ENCODE measurements at places on chromosomes 1 and 21. TPM values are rescaled to one million over a fixed set of nuclear protein-coding genes. Genes with fewer than 3 reads are reported as not detected.

DNA sequence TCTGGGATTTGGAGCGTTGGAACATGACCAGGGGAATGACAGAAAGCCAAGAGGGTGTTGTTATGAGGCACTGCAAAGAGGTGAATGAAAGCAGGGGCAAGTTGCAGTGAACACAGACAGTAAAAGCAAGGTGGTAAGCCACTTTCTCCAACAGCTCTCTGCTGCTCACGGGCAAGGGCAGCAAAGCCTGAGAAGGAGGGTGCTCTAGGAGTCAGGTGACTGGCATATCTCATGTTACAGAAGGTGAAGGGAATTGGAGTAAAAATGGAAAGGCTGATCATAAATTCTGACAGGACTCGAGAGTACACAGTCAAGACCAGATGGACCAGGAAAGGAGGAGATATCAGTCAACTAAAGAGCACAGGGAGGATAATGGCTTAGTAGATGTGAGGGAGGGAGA lies 14.5 kb downstream of the VAV3 start:
- no peak for DNase-seq

Gene ITGB2
- 15.0 TPM for polyA plus RNA-seq

- DNase-seq = no peak
These were observed 40.6 kb downstream of the STUM start for GRCh38 chr1:226589008-226589733.

GRCh38 chr1:235261243-235261642 lies 66.7 kb downstream of the ARID4B start:
- no peak for DNase-seq

- no peak for DNase-seq
These were observed 32.3 kb upstream of the PLD5 start for GRCh38 chr1:242556759-242557158.

GRCh38 chr21:30189773-30190172 lies 23.2 kb upstream of the CLDN17 start:
- no peak for DNase-seq

Gene KCNK1
- 7.2 TPM for polyA plus RNA-seq

Gene TFB2M
- polyA plus RNA-seq = 21.8 TPM

GRCh38 chr1:164731161-164731876 lies 172.3 kb downstream of the PBX1 start:
- no peak for DNase-seq

DNA sequence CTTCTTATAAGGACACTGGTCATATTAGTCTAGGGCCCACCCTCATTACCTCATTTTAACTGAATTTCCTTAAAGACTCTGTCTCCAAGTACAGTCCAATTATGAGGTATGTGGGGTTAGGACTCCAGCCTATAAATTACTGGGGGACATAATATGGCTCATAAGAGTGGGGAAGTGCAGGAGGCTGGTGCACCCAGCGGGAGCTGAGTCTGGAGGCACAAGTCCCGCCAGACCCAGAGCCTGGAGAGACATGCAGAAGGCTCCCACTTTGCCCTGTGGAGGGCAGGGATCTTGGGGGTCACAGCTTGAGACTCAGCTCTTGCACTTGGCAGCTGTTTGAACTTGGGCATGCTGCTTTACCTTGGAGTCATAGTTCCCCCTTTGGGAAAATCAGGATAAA lies 250.4 kb downstream of the RHOU start:
- DNase-seq = no peak

DNA sequence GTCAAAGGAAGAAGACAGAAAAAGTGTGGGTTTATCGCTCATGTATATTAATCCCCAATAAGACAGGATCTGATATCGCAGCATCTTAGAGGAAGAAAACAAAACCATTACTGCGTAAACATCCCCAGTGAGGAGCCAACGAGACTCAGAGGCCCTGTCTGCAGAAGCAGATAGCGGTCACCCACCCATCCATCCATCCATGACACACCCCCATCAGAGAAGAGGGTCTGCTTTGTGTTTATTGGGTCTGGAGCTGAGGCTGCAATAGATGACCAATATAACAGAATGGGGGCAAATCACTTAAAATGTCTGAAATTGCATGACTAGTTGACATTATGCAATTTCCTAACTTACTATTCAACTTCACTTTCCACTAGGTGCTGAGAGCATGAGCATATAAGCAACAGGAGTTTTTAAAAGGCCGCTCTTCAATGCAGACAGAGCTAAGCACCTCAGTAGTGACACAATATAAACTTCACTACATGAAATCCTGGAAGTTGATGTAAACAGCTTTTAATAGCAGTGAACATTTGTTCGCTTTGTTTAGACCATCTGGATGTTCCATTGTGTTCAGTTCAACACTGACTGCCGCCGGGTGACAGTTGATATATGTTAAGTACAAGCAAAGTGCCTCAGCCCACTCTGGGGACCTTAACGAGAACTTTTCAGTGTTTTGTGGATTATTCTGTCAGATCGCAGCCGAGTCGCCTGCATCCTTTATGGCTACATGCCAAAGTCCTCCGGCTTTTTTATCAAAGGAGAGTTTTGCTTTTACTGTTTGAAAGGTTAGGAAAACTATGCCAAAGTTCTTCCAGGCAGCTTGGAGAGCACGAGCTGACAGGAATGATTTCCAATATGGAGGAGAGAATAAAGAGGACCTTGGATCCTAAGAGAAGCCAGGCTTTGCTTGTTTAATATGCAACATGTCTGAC lies 167.5 kb downstream of the ZNF281 start:
- DNase-seq = peak; percentile 30

Gene IQCC
- 7.9 TPM for polyA plus RNA-seq

DNA sequence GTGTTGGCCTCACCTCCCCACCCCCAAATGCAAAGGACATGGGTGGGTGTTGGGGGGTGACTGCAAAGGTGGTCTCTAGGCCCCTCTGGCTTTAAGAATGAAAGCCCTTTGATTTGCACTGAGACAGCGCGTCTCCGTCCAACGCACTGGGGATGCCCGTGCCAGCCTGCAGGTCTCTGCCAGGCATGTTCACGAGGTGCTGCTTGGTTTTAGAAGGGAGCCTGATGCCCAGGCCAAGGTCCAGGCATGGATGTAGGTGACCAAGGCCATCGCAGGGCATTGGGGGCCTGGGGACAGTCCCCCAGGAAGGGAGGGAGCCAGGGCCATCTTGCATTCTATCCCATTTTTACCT lies 363.6 kb upstream of the VAMP3 start:
- no peak for DNase-seq

DNA sequence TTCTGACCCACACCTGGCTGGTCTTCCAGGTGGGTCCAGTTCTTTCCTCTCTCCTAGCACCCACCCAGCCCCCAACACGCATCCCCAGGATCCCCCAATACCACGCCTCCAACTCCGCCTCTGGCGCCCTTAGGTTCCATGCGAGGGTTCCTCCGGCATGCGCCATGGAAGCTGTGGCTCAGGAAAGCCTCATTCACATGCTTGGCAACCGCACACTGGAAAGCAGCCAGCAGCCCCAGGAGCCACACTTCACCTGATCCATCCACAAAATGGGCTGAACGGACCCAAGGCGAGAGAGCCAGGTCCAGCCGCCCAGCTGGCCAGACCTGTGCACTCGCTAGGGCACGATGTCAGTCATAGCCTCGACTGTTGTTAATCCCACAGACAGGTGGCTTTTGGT lies 161.2 kb downstream of the PSMG1 start:
- no peak for DNase-seq

GRCh38 chr1:162397039-162397448 lies 14.9 kb downstream of the SH2D1B start:
- DNase-seq = no peak

Gene RCAN3
- polyA plus RNA-seq = 12.1 TPM

DNA sequence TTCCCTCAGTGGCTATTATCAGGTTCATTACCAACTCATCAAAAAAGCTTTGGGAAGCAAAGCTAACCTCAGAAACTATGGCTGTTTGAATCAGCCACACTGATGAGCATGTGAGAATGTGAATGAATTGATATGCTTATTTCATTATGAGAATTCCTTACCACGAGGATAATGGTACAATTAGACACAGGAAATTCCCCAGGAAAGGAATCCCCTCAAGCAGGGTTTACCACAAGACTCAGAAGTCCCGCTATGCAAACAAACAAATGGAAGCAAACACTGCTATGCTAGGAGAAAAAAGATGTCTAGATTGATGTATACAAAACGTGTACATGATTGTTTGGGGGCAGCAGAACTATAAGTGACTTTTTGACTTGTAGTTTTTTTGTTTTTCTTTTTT lies 205.0 kb downstream of the HMCN1 start:
- no peak for DNase-seq

GRCh38 chr21:42830456-42831455 lies 48.6 kb downstream of the WDR4 start:
- DNase-seq = no peak

Gene LCE1B
- polyA plus RNA-seq = not detected

DNA sequence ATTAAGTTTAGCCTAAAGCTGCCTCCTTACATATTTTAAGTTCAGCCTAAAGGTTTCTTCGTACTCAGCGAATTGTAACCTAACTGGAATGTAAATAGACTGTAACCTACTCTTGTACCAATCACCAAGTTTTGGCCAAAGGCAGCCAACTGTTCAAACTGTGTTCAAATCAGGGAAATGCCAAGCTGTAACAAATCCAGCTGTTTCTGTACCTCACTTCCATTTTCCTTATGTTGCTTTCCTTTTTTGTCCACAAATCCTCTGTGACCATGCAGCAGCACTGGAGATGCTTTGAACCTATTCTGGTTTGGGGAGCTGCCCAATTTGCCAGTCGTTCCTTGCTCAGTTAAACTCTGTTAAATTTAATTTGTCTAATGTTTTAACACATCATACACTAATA lies 3.2 kb upstream of the APOBEC4 start:
- DNase-seq = no peak

Gene PGLYRP4
- not detected for polyA plus RNA-seq

Gene MEGF6
- polyA plus RNA-seq = 15.6 TPM

Gene MRPL37
- 82.7 TPM for polyA plus RNA-seq

DNA sequence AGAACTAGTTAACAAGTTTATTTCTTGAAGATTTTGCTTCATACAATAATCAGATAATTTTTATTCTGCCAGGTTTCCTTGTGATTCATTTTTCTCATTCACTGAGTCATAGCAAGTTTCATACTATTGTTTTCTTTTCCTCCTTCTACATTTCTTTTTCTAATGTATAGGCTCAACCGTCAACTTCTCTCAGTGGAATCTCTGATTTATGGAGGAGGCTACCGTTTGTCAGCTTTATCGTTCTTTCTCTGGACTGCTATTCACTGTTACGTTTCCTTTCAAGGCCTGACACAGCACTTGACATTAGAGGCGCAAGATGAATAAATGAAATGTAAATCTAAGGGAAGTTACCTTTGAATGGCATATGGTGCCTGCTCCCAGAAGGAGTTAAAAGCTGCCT lies 284.3 kb upstream of the NR5A2 start:
- DNase-seq = no peak

Gene SELENON
- 91.0 TPM for polyA plus RNA-seq

DNA sequence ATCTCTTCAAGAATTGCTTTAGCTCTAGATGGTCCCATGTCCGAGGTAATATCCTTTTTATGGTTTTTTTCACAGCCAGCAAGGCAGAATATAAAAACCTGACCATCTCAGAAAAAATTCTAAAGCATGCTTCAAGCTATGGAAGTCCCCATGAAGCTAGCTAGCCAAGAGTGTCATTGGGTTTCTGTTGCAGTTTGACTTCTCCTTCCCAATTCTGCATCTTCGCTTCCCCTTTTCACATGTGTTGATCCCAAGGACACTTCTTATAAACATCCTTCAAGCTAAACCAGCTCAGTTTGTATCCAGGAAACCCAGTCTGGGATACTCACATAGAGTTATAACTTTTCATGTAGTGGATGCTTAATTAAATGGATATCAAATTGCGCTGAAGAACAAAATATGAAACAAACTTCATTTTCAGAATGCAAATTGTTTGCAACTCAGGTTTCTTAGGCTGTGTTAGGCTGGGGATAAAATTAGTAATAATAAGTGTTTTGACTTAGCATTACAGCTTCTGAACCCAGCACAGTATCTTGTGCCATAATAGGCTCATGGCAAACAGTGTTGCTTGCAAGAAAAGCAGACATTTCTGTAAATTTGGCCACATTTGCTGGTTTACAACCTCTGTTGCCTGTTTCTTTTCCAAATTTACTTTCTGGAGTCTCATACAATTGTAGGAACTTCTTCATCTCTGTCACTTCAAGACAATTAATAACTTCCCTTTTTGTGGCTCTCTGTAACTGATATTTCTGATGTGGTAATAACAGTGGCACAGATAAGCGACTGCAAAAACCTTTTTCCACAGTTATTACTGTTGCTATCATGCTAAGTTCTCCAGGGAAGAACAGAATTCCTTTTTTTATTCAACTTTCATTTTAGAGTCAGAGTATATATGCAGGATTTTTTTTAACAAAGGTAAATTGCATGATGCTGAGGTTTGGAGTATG lies 53.2 kb downstream of the NCAM2 start:
- DNase-seq = no peak

Gene RGS13
- not detected for polyA plus RNA-seq

Gene FAM163A
- polyA plus RNA-seq = 0.74 TPM

DNA sequence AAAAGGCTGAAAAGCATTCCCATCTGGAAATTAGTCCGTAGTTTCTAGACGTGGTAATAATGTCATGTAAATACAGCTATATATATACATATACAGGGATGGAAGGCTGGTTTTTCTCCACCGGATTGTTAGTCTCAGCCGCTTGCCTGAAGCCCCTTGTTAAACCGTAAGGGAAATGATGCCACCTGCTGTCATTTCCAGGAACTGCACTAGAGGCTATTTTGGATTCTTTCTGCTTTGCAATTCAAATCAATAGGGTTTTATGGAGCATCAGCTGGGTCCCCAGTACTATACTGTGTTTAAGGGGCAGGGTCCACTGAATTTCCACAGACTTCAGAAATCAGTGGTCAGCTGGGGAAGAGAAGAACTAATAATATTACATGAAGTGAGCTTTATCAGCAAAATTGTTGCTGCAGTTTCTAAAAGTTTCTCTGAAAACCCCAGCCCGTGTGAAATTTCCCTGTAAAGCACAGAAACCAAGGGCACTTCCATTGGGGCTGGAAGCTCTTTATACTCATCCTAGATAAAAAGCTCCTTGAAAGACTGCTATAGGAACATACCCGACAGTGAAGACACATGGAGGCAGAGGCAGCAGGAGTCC lies 33.8 kb upstream of the MPZL1 start:
- DNase-seq = peak; percentile 74

DNA sequence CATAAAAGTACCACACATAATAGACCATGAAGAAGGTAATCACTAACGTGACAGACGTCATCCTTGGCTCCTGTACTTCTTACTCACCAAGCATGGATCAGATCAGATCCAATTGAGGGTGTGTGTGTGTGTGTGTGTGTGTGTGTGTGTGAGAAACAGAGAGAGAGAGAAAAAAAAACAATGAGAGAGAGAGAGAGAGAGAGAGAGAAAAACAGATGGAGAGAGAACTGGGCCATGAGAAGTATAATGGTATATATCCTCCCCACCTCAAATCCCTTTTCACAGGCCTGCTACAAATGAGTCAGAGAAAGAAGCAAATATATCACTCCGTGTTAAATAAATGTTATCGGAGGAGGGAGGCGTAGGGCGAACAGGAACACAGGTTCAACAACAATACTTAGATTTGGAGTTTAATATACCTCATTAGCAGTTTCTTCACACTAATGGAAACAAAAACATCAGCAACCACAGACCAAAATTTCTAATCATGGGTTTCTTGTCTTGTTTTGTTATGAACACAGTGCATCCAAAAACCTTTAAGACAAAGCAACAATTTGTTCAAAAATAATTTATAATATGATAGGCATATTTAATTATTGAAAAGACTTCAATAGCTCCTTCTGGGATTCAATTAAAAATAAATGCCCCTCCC lies 45.3 kb downstream of the TIAM1 start:
- no peak for DNase-seq

Data from right renal pelvis (tissue), 4 donors.